ENCODE measurements at places on chromosomes 5 and 9.

GRCh38 chr5:99104538-99105132, 175.8 kb upstream of the CHD1 start:
- no peak for DNase-seq

- no peak for DNase-seq
Observed at GRCh38 chr9:13221741-13222140, 57.8 kb downstream of the MPDZ start.

DNA sequence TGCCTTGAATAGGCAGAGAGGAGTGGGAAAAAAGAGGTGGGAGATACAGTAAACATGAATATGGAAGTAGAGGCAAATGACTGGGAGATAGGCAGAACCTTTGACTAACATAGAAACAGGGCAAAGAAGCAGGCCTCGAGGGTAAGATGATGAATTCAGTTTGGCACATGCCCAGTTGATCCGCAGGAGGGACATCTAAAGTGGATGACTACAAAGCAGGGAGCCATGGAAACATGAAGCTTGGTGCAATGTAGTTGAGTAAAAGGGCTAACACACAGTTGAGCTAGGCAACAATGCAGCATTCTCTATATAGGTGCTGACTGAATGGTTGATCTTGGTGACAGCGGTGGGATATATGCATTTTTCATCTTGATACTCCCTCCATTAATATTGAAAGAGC, 253.8 kb downstream of the DMRT2 start:
- DNase-seq = no peak

DNA sequence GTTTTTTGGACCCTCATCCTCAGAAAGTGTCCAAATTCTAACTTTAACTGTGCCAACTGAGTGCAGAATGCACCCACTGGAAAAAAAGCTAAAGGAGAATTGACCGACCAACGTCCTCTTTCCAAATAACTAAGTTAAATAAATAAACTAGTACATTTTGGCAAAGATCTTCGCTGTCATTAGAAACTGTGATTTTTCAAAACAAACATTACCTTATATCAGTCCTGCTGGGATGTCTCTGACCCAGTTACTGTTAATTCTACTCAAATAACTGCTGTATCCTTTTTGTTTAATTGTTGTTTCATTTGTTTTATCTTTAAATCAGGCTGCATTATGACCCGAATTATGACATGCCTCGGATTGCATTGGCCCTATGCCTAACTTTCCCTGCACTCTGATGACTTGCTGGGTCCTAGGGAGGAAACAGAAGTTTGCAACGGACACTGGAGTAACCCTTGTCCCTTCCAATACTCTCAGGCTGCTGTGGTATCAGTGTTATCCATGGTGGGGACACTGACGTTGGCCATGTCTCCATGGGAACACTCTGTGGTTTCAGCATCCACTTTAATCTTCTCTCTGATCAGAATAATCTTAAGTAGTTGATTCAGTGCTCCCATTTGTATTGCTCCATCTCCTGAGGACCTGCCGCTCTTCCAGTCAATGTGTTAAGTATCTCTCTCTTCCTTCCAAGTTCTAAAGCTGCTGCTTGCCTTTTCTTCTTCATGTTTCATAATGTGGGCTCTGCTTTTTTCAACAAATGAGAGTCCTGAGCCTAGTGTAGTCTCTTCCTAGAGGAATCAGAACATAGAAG, 11.1 kb upstream of the IFNA5 start:
- DNase-seq = no peak

- no peak for DNase-seq
Observed at GRCh38 chr5:78830528-78831046, 154.5 kb downstream of the ARSB start.

GRCh38 chr9:137449081-137449844, 8.1 kb upstream of the ENTPD8 start:
- no peak for DNase-seq

DNA sequence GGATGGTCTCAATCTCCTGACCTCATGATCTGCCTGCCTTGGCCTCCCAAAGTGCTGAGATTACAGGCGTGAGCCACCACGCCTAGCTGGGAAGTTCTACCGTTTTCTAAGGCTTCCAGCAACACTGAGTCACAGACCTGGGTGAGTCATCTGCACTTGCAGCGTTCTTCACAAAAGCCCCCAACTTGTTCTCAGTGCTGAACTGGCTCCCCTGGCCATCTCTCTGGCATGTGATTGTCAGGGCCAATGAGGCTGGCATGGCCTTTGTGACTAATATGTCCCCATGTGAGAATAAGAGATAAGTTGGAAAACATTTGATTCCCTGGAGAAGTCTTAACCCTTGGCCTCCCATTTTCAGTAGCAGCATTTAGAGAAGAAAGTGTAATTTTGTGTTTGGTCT, 124.4 kb downstream of the WDR41 start:
- no peak for DNase-seq

DNA sequence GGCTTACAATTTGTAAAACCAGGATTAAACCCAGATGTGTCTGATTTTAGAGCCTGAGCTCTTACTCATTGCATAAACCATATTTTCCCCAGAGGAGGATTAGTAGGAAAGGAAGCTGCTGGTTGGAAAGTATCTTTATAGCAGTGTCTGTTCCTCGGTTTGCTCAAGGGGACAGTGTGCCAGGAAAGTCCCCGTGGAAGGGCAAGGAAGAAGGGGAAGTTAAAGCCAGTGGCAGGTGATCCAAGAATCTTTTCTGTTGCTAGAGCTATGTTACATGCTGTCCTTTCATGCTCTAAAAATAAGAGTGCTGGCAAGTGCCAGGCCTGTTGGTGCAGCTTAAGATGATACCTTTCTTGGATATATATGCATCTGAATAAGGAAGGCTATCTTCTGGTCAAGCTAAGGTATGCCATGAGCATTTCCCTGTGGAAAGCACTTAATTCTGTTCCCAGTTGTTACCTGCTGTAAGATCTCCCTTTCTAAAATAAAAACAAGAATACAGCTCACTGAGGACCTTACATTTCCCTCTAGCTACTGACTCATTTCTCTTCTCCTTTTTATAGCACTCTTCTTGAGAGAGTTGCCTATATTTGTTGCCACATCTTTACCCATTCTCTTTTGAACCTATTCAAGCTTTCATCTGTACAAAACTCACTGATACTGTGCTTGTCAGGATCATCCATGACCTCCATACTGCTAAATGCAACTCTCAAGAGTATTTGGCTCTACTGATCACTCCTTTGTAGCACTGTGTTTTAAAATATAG, 8.0 kb downstream of the PDCD1LG2 start:
- peak; percentile 39 for DNase-seq

- peak; percentile 15 for DNase-seq
Observed at GRCh38 chr9:35114840-35115628, 628 bp downstream of the ATOSB start.

- no peak for DNase-seq
Observed at GRCh38 chr5:95976606-95977005, 15.0 kb upstream of the ELL2 start.

DNA sequence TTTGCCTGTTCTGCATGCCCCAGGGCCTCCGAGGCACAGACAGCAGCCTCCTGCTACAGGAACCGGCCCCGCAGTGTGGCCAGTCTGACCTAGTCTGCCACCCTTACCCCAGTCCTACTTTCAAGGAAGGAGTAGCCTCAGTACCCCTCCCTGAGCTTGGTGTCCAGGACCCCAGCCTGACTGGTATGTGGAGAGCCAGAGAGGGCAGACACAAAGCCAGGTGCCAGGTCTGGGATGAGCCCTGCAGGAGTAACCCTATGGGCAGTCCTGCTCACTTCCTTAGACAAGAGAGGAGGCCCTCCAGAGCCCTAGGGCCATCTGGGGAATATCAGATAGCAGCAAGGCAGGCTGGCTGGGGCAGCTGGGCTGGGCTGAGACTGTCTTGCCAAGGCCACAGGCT, 67.8 kb downstream of the NRG2 start:
- DNase-seq = no peak

DNA sequence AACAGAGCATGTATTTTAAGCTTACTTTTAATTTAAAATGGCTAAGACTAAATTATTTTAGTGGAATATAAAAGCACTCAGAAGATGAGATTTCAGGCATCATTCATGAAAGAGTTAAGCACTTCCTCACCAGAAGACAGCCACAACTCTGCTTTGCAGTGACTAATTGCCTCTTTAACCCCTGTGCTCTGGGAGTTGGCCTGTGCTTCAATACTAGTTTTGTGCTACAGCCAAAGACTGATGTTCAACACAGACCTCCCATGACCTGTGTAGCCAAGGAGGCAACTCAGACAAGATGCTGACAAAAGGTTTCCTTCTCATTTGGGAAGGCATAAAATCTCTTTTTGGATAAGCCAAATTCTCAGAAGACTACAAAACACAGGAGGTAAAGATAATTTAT, 353.5 kb downstream of the FBXL17 start:
- no peak for DNase-seq

- peak; percentile 62 for DNase-seq
Observed at GRCh38 chr5:142110046-142110531, 1.5 kb downstream of the NDFIP1 start.

DNA sequence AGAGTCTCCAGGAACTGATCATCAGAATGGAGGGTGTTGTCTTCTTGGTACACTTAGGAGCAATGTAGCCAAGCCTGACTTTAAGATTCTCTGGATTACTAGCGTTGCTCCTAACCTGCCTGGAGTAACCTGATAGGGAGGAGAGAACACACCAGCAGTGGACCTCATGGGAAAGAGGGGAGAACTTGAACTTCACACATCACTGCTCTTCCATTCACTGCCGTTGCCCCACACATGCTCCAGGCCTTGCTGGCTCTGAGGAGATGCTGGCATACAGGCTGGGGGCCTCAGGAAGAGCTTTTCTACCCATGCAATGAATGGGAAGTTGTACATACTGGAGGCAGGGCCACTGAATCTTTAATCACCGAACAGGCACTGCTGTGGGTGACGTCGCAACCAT, 60.3 kb upstream of the ADAMTS16 start:
- DNase-seq = no peak

- no peak for DNase-seq
Observed at GRCh38 chr9:38250279-38251035, 142.0 kb upstream of the ALDH1B1 start.

DNA sequence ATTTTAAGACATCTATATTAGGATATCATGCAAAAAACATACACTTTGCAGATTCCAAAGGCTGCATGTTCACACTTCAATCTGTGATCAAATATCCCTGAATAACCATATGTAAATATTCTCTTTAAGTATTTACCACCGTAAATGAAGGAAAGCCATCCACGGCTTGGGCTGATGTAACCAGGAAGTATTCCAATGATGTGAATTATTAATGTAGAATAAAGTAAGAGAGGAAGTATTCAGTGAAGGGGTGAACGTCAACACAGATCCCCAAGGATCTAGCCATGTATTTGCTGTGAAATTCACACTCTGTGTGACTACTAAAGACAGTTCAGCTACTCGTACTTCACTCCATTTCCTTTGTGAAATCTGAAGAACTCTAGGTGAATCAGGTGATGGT, 75.2 kb downstream of the CDH6 start:
- no peak for DNase-seq

- no peak for DNase-seq
Observed at GRCh38 chr5:15571081-15571480, 71.1 kb downstream of the FBXL7 start.

- no peak for DNase-seq
Observed at GRCh38 chr5:13478831-13479465, 465.5 kb downstream of the DNAH5 start.

GRCh38 chr9:93263334-93264229, 79.6 kb downstream of the WNK2 start:
- DNase-seq = no peak

GRCh38 chr9:98255061-98255577, 330 bp downstream of the TBC1D2 start:
- no peak for DNase-seq

GRCh38 chr5:9423571-9423970, 122.3 kb downstream of the SEMA5A start:
- DNase-seq = no peak

GRCh38 chr5:170280011-170280493, 17.5 kb downstream of the LCP2 start:
- no peak for DNase-seq

- no peak for DNase-seq
Observed at GRCh38 chr9:96492993-96493531, 43.1 kb downstream of the HABP4 start.

DNA sequence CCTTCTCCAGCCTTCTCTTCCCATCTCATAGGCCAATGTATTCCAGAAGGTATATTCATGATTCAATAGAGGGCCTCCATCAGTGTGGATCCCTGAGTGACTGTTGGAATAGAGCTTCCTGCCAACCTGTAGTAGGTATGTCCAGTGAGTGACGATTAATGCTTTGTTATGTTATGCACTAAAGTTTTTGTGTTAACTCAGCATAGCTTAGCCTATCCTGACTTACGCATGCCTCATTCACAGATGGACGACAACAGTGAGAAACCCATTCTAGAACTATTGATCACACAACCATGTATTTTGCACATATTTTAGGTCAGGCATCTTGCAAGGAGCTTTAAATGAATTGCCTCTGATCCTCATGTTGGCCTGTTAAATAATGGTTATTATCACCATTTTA, 225.5 kb upstream of the TRIM32 start:
- DNase-seq = no peak

GRCh38 chr9:24932785-24933184, 387.1 kb upstream of the IZUMO3 start:
- DNase-seq = no peak

GRCh38 chr5:167889276-167889675, 402.2 kb upstream of the WWC1 start:
- DNase-seq = no peak

DNA sequence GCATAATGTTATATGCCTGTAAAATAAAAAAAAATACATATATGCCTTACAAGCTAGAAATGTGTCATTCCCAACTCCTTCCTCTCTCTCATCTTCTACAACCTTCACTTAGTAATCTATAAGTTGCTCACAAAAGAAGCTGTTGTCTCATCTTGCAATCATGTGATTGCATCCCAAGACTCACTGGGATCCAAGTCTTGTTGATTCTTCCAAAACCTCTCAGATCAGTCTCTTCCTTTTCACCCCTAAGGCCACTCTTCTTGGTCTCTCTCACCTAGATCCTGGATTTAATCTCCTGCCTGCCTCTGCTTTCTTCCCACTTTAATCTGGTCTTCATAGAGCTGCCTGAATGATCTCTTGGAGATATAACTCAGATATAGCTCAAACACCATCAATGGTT, 261.1 kb upstream of the NR4A3 start:
- no peak for DNase-seq

- no peak for DNase-seq
Observed at GRCh38 chr9:78030296-78030552, 1.4 kb downstream of the GNAQ start.

GRCh38 chr9:3826178-3826577, 300.4 kb upstream of the RFX3 start:
- DNase-seq = no peak

- no peak for DNase-seq
Observed at GRCh38 chr5:176979669-176980068, 26.9 kb downstream of the UIMC1 start.

- peak; percentile 30 for DNase-seq
Observed at GRCh38 chr9:131500939-131501541, 1.7 kb upstream of the POMT1 start.

DNA sequence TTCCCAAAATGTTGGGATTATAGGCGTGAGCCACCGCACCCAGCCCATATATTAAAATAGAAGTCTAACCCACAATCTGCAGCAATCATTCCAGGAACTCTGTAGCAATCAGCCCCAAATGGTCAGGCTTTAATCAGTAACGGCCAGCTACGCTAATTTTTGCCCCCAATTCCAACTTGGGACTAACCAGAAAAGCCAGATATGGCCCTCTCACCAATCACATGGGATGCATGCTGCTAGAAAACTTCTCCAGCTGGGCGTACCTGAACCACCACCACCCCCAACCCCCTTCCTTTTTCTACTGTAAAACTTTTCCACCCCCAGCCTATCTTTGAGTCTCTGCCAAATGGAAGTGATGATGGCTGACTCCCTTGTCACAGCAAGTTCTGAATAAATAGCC, 4.1 kb downstream of the SUSD1 start:
- DNase-seq = no peak

GRCh38 chr9:32533816-32534215, 7.8 kb upstream of the RIGI start:
- no peak for DNase-seq

Data from SIG-M5 (cell line).